ENCODE measurements at places on chromosomes 2 and 18. TPM values are rescaled to one million over a fixed set of nuclear protein-coding genes. Genes with fewer than 3 reads are reported as not detected.

DNA sequence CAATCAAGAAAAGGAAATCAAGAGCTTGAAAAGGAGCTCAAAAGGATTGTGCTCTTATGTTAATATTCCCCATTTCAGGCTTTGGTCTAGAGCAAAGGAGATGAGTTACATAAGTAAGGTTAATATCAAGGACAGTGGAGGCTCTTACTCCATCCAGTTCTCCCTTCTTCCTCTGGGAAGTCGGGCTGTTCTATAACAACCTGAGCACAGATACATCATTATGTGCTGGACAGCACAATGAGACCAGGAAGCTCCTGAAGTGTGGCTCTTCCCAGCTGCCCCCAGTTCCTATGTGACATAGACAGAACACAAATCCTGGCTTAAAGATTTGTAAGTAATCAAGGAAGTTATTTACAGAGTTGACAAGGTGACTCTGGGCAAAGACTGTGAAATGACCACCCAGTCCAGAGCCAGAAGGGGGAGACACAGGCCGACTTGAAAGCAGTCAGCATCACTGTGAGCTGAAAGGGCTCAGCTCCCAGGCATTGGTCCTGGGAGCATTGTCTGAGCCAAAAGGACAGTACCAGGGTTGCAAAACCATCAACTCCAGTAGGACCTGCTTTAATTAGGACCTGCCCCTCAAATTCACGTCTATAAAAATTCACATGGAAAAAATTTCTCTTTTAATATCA is 917.6 kb upstream of the ACVR2A start:
- DNase-seq, result peak; percentile 18

DNA sequence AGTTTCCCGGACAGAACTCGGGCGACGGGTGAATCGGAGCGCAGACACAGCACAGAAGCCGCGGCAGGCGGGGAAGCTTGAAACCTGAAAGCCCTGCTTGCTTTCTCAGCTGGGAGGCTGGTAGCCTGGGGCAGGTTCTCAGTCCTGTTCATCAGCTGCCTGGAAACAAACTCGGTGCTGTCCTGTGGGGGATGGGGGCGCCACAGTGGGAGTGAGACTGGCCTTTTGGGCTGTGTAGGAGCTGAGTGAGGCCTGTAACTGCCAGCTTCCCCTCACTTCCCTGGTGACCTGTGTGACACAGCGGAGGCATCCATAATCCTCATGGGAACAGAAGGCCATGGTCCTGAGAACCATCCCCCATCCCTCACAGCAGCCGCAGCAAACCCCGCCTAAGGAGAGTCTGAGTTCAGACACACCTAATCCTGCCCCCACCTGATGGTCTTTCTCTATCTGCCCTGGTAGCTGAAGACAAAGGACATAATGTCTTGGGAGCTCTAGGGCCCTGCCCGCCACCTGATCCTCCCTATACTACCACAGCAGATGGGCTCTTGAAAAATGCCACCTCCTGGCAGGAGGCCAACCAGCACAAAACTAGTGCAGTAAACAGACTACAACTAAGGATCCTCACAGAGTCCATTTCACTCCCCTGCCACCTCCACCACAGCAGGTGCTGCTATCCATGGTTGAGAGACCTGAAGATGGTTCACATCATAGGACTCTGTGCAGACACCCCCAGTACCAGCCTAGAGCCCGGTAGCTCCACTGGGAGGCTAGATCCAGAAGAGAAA is 52.7 kb upstream of the LDLRAD4 start:
- no peak for DNase-seq

DNA sequence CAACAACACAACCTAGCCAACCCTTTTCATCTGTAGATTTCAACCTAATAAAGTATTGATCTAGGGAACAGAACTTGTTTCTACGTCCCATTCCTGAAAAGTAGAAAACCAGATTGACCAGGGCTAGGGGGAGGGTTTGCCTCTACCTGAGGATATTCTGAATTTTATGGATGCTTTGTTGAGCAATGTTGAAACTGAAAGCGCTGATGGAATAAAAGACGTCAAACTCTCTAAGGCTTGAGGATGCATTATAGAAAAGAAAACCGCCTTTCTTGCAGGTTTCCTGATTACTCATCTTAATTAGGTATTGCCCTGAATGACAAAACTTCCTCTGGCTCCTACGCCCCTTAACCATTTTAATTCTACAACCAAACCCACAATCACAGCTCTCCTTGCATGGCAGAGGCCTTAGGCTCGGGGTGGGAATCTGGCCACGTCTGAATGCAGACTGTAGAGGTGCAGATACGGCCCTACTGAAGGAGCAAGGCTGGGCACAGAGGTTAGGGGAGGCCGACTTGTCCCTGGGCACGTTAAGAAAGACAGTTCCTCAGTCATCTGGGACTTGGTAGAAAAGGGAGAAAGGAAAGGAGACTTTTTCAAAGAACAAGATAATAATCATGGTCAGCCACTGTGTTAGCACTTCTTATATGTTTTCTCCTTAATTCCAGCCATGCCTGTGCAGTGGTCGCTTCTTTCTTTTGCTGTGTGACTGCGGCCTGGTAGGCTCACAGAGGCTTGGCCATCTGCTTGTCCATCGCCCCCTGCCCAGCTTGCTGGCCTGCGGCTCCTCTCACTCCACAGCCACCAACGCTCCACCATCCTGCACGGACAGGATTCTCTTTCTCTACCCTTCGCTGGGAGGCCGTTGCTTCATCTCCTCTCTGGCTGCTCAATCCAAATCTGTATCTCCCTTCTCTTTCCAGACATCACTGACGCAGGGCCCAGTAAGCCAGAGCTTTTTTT is 209.5 kb downstream of the VAPA start:
- DNase-seq, result no peak

DNA sequence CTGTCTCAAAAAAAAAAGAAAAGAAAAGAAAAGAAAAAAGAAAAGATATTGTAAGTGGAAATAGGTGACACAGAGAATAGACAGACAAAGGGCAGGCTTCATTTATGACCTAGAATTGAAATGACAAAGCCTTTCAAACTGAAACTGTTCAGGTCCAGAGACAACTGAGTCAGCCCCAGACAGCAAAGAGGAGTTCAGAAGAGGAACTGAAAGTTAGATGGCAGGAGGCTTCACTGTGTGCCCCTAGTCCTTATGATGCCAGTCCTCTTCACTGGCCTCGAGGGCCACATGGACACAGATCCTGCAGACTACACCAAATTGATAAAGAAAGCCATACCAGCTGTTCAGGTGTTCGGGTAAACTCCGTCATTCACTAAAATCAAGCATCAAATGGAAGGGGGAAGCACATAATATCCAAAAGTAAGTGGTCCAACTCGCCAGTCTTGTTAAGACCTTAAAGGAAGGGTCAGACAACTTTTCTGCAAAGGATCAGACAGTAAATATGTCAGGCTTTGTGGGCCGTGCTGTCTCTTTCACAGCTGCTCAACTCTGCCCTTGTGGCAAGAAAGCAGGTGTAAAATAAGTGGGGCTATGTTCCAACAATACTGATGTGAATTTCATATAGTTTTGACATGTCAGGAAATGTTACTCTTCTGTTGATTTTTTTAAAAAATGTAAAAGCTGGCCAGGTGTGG is 231.9 kb upstream of the MGAT5 start:
- DNase-seq, result no peak

DNA sequence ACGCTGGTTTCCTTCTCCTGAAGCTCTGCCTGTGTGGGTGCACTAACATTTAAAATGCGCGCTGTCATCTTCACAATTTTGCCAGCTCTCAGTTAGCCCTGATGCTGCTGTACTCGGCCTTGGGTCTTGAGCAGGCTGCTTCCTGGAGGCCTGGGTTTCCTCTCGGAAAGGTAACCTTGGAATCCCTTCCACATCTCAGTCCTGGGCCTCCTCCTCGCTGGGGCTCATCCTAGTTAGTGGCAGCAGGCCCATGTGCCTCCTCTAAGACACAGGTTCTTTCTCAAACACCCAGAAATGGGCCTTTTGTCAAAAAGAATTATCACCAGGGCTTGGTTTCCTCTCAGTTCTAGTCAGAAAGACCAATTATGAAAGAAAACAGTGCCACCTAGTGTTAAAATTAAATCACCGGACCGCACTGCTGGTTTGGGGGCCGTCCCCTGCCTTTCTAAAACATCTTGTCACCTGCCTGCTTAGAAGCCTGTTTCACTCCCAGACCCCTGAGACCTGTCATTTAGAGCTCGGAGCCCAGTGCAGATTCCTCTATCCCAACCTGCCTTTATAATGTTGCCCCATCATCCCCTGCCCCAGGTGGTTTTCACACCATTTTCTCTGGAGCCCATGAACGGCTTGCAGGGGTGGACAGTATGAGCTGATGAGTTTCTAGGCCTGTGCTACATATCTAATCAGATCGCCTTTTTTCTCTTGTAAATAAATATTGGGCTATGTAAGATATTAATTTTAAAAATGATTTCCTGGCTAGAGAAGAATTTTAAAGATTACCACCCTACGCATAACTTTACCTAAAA is 42.4 kb downstream of the HK2 start:
- peak; percentile 35 for DNase-seq

DNA sequence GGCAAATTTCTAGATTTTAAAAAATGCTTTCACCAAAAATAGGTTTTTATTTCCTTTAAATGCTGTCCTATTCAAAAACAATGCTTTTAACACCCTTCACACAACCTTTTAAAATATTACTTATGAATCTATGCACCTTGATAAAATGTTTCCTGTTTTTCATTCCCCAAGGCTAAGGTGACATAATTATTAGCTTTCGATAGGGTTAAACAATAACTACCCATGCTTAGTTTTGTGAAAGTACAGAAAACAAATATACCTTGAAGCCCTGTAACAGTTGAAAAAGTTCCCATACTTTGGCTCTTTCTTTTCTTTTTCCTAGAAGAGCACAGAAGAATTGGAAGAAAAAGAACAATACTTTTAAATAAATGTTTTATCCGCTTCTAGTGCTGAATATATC is 54.9 kb upstream of the ITPRID2 start:
- DNase-seq, result no peak

- peak; percentile 48 for DNase-seq
Observed at GRCh38 chr2:230942920-230943896, 18.2 kb upstream of the GPR55 start.

DNA sequence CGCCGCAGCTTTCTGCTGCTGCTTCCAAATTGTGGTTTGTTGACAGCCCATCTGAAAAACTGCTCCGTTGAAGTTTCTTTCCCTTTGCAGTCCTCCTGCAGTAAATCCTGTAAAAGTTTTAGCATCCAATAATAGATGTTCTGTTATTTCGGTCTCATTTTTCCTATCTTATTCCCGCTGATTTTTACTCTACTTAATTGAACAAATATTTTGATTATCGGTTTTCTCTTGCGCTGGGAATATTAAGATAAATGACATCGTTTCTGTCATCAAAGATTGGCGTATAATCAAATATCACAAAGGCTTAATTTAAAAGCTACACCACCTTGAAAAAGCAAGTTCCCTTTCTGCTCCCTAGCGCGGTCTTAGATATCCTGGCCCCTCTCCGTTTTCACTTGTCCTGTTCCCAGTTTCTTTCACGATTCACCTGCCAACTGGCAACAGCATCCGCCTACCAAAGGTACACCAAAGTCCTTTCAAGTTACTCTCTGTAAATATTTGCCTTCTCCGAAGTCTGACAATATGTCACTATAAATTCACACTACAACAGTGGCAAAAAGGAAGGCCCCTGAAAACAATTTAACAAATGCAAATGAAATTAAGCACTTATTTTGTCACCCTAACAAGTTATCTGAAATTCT is 1.0 kb upstream of the STRN start:
- DNase-seq, result no peak

DNA sequence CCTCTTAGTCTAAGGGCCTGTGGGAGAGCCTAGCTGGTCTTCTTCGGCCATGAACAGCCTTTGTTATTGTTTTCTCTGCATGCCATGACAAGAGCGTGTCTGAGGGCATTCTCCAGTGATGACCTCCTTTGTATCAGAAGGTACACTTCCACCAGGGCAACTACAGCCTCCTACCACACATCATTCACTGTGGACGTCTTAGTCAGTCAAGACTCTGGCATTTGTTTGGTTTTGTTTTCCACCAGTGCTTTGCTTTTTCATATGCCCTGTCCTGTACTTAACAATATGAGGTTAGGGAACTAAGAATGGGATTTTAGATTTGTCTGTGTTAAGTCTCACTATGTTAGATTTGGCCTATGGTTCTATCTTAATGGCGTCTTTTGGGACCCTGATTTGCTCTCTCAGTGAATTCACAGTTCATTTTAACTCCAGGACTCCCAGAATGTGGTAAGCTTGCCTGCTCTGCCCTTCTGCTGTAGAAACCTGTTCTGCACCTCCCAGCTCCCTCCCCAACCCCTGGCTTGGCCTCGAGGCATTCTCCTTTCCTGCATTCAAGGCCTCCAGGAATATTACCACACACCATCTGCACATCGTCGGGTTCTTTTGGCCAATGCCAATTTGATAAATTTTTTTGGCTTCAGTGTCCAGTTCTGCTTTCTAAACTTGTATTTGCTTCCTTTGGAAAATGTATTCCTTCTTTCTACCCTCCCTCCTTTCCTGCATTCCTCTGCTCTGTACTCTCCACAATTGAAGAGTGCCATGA is 42.8 kb upstream of the IL1R1 start:
- DNase-seq, result peak; percentile 71

DNA sequence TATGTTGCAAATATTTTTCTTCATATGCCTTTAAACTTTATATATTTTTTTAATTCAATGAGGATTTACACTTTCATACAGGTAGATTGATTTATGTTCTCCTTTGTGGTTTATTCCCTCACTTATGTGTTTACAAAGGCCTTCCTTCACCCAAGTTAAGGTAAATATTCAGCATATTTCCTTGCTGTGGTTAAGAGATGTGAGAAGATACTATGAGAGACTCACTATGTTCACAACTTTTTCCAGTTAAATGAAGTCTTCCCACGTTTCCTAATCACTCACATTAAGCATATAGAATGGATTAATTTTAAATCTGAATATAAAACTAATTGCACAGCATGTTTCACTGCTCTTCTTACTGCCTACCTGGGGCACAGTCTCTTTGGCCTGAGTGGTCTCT is 597 bp downstream of the PECR start:
- DNase-seq, result no peak

- no peak for DNase-seq
Observed at GRCh38 chr2:77862120-77862519, 339.9 kb upstream of the LRRTM4 start.

DNA sequence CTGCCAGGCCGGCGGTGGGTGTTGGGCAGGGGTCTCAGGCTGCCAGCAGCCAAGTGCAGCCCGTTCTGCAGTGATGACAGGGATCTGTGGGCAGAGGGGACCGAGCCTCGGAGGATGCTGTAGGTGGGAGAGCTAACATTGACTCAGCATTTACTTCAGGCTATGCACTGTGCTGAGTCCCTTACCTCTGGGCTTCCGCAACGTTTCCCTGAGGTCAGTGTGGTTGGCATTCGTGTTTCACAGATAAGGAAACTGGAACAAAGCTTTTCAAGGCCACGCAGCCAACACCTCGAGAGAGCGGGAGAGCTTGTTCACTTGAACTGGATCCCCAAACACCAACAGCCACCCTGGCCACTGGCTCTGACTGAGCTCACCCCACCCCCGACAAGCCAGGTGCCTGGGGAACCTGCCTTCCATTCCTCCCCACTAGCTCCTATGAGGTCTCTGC is 839 bp upstream of the GPR148 start:
- peak; percentile 68 for DNase-seq

GRCh38 chr18:13416208-13416607 is 197.6 kb downstream of the LDLRAD4 start:
- no peak for DNase-seq

Gene KIAA1328
- total RNA-seq, result 11.8 TPM

Gene CNPPD1
- total RNA-seq, result 112 TPM

Gene GPR35
- total RNA-seq, result 1.0 TPM

Gene AQP4
- 0.69 TPM for total RNA-seq

Gene CRYGD
- not detected for total RNA-seq

Gene CNTNAP5
- total RNA-seq, result 4.9 TPM

Gene SLC8A1
- 16.6 TPM for total RNA-seq
